ENCODE measurements at places on chromosomes 2 and 18.

GRCh38 chr2:169073963-169074751, 4.8 kb downstream of the DHRS9 start:
- no peak for DNase-seq

- DNase-seq, result no peak
Measured at GRCh38 chr18:38019292-38019691, 453.7 kb upstream of the CELF4 start.

DNA sequence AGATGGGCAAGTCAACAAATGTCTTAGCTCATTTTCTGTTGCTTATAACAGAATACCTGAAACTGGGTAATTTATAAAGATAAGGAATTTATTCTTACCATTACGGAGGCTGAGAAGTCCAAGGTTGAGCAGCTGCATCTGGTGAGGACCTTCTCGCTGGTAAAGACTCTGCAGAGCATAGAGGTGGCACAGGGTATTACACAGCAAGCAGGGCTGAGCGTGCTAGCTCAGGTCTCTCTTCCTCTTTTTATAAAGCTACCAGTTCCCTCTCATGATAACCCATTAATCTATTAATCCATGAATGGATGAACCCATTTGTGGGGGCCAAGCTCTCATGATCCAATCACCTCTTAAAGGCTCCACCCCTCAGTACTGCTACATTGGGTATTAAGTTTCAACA, 109.1 kb downstream of the CDK15 start:
- no peak for DNase-seq

- no peak for DNase-seq
Measured at GRCh38 chr18:23627321-23627720, 35.4 kb downstream of the ANKRD29 start.

DNA sequence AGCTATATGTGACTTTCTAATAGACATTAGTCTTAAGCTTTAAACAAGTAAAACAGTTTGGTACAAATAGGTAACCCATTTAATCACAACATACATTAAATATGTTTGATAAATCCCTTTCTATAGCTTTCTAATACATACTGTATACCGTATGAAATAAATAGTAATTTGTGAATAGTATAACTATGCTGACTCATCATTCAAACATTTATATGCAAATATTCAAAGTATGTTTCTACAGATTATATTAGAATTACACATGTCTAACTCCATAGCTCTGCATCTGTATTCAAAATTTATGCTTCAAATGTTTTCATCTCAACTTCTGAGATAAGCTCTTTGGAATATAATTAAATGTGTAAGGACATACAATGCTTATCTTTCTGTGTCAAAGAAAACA, 142.7 kb upstream of the ZNF804A start:
- no peak for DNase-seq

DNA sequence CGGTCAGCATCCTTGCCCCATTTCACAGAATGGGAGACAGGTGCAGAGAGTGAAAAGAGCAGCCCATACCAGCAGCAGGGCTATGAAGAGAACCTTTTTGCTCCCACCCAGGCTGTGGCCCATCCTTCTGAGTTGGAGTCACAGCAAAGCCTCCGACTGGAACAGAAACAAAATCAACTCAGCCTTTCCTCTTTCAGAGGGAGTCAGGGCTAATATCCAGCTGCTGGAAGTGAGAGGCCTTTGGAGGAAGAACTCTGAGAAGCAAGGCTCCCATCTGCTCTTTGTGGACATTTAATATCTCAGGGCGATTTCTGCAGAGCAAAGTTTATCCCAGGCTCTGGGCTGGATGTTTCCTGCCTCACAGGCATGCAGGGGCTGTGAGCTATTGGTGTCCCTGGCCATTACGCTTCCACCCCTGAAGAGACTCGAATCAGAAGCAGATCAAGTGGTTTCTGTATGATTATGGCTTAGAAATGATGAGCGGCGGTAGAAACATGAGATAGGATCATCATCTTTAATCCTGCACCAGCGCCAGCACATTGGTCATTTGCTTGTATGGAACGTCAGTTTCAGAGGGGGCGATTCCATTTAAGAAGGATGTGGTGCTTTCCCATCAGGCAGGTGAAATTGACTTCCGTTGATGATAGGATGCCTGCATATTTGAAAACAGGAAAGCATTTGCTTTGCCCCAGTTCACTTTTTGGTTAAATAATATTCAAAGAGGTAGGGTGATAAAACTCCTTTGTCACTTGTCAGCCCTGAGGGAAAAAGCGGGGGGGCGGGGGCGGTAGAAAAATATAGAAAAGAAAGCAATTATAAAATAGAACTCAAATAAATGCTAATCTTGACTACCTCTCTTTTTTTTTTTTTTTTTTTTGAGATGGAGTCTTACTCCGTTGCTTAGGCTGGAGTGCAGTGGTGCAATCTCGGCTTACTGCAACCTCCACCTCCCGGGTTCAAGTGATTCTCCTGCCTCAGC, 152.4 kb downstream of the LRRC30 start:
- no peak for DNase-seq

DNA sequence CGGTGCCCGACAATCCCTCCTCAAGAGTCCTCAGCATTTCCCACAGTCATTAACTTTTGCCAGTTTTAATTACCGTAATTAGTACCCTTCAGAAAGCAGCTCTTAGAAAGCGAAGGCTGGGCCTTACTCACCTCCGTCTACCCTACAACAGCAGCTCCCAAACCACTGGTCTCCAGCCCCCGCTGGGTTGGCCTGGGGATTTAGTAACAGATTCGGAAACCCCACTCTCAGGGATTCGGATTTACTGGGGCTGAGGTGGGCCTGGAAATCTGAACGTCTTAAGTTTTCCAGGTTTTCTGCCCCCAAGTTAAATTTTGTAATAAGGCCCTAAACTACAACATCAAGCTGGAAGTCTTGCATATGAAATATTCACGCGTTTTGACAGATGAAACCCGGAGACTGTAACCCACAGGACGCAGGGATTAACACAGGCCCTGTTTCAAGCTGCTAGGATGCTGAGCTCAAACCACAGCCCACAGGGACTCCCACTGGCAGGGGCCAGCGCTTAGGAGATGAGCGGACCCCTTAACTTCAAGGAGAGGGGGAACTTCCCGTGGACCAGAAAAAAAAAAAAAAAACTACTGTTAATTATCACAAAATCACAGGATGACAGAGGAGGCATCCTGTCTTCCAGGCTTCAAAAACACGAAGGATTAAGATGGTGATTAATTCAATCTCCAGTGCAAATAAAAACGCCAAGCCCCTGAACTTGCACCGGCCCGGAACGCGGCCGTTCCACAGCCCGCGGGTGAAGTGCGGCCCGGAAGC, 985 bp downstream of the ILKAP start:
- no peak for DNase-seq

- DNase-seq, result no peak
Measured at GRCh38 chr2:224009605-224010315, 29.3 kb downstream of the SERPINE2 start.

DNA sequence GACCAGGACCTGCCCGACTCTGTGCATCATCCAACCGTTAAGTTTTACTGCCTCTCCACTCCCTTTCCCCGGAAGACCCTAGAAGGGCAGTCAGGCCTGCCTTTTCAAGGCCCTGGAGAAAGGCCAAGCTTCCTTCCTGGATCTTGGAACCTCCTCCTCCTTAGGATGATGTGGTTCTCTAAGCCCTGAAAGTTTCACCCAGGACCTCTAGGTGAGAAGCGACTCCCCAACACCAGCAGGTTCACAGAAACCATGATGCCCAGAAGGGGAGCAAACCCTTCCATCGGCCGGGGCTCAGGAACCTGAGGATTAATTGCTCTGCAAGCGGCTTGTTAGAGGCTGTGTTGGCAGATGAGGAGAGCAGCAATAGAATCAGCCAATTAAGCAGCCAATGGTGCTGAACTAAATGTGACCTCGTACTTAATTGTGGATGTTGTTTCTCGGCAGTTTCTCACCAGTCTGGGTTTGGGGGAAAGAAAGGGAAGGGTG, 94.2 kb upstream of the FZD7 start:
- DNase-seq, result no peak

GRCh38 chr2:165568361-165568760, 98.9 kb downstream of the CSRNP3 start:
- DNase-seq, result no peak

DNA sequence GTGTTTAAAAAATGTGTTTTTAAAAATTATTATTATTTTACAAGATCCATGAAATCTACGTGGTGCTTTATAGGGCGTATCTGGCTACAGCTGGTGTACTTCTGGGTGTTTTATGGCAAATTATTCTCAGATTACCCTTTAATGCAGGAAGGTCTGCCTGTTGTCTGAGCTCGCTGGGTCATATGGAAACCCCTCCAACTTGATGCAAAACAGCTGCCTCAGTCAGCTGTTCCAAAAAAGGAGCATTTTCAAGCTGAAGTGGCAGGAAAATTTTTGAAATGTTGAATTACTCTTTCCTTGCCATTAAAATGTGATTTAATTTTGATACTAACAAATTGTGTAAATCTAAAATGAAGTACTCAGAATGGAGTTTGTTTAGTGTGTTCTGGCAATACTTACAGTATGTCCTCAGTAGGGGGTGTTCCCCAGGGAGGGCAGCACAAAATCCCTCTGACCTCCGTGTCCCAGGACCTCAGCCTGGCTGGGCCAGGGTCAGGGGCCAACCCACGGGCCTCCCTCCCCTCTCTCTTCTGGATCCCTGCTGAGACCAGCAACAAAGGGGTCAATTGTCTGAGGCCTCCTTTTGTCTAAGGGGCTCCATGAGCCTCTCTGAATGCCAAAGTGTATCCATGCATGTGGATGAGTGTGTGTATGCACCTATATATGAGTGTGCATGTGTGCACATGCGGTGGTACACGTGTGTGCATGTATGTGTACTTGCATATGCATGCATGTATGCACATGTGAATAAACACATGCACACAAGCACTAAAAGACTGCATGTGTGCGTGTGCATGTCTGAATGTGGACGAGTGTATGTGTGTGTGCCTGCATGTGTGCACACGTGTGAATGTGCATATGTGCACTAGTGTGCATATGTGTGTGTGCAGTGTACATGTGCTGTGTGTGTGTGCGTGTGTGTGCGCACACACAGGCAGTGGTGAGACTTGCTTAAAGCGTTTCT, 105.4 kb downstream of the ACOXL start:
- no peak for DNase-seq

GRCh38 chr2:168323529-168324021, 76.2 kb upstream of the STK39 start:
- no peak for DNase-seq

DNA sequence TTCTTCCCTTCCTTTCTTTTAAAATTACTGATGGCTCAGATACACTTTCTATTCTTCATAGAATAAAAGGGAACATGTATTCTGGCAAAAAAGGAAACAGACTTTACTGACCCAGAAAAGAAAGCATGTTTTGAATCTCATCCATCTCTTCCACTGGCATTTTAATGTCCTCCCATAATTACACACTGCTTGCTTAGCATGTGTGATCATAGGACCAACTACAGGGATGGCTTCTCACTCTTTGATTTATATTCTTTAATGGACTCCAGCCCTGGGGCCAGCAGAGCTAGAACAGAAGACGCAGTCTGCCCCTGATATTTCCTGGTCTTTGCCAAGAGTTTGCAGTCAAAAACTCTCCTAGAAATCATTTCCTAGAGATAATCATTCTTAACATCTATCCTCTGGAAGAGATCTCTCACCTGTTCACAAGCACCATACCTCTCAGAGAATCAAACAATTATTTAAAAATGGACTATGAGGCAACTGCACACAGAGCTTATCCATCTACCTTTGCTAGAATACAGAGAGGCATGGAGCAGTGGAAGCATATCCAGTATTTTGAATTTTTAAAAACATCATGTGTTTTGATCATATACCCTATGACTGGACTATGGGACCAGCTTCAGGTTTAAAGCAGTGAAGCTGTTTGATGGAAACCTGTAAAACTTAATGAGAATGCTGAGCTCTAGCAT, 429.1 kb downstream of the NRXN1 start:
- DNase-seq, result no peak

- no peak for DNase-seq
Measured at GRCh38 chr2:152825834-152826233, 107.4 kb downstream of the ARL6IP6 start.

GRCh38 chr18:32366586-32367538, 103.8 kb downstream of the GAREM1 start:
- DNase-seq, result no peak

DNA sequence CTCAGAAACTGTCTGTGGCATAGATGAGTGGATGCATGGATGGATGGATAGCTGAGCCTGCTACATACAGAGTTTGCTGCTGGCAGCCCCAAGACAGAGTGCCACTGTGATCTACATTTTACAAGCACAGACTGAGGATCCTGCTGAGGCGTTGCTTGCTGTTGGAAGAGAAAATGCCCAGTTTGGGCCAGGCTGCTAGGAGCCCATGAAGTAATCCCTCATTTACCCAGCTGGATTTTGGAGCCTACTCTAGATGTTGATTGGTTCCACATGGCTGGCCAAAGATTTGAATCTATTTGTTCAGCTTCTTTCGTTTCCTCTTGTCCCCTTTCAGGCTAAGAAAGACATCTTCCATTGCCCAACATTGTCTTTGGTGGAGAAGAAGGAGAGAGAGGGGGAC, 261.3 kb downstream of the CLIP4 start:
- no peak for DNase-seq

GRCh38 chr2:151720521-151720920, 13.8 kb downstream of the NEB start:
- DNase-seq, result no peak

DNA sequence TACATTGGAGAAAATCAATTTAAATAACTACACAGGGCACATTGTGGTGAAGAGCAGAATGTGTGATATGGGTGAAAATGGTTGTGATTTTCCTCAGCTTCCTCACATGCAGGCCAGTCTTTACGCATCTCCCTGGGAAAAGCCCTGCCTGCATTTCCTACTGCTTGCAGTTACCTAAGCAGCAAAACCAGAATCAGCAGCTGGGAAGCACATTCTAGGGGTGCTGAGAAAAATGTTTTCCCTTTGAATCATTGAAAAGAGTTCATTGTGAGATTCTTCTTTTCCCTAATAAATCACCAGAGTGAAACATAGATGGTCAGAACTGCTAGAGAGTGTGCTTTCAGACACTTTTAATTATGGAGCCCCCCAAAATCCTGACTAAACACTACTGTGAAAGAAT, 656.0 kb downstream of the TDRD15 start:
- no peak for DNase-seq

GRCh38 chr2:9634133-9634532, 3.3 kb upstream of the YWHAQ start:
- no peak for DNase-seq

GRCh38 chr2:227615181-227615580, 541 bp upstream of the SCYGR3 start:
- no peak for DNase-seq

GRCh38 chr2:230503798-230504197, 87.8 kb downstream of the SP100 start:
- DNase-seq, result no peak

- DNase-seq, result no peak
Measured at GRCh38 chr2:144570566-144570965, 50.6 kb upstream of the ZEB2 start.

DNA sequence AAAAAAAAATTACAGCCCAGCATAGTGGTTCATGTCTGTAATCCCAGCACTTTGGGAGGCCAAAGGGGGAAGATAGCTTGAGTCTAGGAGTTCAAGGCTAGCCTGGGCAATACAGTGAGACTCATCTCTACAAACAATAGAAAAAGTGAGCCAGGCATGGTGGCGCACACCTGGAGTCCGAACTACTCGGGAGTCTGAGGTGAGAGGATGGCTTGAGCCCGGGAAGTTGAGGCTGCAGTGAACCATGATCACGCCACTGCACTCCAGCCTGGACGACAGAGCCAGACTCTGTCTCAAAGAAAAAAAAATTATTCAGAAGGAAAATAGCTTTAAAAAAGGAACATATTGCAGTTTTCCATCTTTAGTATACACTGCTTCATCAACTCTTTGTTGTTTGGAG, 47.8 kb downstream of the CYP27C1 start:
- no peak for DNase-seq

All from GDM1 (cell line).